NCI-H1048 (cell line): ENCODE measurements at places on chromosomes 3 and 15.

GRCh38 chr15:22240986-22241385 is 160.7 kb downstream of the OR4M2 start:
- no peak for DNase-seq

DNA sequence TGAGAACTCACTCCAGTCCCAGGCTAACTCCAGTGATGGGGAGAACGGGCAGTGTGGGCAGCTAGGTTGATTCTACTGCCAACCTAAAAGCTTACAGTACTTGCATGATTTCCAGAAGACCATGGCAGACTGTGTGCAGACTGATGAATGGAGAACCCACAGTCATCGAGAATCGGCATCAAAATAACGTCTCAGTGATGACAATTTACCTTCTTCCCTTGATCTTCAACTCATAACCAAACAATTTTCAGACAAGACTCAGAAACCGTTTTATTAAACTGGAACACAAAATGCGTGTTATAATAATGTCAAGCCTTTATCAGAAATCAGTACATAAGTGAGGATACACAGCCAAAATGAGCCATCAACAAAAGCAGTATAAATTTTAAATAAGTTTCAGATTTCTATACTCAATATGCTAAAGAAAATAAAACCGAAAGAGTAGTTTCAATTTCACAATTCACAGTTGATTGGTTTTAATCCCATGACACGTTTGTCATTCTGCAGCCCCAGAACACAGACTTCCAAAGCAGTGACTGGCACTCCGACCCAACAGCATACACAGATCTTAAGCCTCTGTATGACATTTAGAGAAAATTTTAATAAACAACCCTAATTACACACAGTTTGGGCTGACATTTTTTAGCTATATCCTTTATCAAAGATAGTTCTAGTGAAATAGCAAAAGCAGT is 54.5 kb downstream of the ZMAT3 start:
- DNase-seq: no peak

DNA sequence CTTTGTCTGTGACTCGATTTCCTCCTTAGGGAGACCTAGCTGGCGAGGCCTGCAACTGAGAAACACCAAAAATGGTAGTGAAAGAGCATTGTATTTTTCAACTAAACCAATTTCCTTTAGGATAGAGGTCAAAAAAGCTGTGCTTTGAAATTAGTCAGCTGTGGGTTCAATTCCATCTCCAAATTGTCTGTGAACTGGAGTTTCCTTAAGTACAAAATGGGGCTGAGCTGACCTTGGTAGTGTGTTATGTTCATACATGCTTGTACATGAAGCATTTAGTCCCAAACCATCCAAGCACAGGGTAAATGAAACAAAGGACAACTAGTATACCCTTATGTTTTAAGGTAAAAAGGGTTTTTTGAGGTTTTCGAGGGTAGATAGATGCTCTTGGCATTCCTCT is 99.3 kb downstream of the RARB start:
- DNase-seq: no peak

DNA sequence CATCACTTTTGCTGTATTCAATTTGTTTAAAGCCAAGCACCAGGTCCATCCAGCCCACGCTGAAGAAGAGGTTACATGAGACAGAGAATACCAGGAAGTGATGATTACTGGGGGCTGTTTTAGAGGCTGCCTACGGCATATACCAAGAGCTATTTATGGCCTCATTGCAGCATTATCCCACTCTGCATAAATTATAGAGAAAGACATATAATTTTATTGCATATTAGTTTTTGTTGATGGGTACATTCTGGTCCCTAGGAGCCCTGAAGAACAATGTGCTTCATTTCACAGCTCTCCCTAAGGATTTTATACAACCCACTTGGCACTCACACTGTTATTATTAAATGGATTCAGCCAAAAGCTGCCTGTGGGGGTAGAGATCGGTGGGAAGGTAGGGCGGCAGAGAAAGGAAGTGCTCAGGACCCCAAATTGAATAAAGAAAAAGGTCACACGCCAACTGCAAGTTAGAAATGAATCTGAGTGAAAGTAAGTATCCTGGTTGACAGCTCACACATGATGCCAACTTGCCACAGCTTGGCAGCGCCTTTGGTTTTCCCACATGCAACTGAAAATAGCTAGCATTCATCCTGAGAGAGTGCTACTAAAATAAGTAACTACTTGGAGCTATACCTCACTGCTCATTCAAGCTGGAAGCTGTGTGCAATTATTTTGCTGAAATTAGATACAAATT is 73.7 kb downstream of the CCNL1 start:
- DNase-seq: no peak

DNA sequence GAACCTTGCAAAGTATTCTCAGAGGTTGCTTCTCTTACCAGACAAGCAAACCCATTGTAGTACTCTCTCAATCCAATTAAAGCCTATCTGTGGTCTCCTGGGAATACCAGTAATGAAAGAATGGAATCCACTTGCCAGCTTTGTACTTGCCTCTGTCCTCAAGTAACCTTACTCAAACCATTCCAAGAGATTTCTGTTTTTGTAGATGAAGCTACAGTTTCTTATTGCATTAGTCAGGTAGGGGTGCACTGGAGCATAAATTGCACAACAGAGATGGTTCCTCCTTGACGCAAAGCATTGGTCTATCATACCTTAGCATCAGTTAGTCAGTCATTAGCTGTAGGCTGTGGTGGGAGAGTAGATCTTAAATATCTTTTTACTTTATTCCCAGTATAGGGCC is 52.9 kb downstream of the BTLA start:
- DNase-seq: no peak

DNA sequence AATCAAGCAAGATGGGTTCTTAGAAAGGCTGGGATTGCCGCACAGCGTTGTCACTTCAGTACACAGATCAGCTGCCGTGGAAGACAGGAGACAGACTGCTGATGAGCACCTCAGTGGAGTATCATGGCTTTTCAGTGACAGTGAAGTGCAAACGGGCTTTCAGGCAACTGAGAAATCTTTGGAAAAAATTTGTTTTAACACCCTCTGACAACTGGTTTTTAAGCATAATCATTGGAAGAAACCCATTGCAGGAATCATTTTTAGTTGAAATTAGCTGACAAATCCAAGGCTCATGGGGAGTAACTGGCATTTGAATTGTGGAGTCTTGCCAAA is 418.8 kb downstream of the OTOL1 start:
- no peak for DNase-seq

- no peak for DNase-seq
Measured at GRCh38 chr3:129003578-129004112, 2.5 kb downstream of the EFCC1 start.

DNA sequence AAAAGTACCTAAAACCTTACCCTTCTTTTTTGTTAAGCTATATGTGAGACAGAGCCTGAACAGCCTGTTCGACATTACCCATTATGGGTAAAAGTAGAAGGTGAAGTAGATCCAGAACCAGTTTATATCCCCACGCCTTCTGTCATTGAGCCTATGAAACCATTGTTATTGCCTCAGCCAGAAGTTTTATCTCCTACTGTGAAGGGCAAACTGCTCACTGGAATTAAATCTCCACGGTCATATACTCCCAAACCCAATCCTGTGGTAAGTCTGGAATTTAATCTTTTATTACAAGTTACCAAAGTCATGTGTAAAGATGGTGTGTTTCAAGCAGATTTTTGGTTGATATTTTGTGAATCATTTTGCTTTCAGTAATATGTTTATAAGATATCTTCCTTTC is 47.1 kb upstream of the MAPKBP1 start:
- no peak for DNase-seq

DNA sequence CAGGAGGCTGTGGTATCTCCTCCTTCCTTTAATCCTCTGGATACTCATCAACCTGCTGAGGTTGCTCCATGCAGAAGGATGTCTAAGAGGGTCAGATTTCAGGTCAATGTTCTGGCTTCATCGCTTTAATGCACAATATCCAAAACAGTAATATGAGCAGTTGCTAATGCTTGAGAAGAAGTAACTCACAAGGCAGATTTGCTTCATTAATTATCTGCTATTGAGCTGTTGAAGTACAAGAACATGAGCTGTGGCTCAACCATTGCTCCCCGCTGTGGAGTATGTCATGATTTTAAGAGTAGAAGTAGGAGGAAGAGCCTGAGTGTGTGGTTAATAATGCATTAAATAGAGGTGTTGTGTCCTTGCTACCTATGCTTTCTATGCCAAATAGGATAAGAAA is 1412.9 kb upstream of the ALCAM start:
- no peak for DNase-seq

DNA sequence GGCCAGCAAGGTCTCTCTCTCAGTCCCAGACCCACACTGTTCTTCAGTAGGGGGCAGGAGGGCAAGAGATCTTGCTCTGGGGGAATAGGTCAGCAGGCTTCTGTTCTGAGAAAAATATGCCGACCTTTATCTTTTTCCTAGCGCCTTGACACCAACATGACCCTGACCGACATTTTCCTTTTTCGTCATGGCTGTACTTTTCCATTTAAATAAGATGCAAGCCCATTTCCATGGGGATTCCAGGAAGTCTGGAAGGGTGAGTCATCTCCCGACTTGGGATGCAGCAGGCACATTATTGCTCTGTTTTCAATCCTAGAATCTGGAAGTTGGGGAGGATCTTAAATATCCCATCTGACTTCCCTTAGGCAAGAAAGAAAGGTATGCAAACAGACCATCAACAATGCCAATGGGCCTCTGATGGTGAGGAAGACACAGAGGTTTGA is 261.5 kb upstream of the LRTM1 start:
- no peak for DNase-seq

DNA sequence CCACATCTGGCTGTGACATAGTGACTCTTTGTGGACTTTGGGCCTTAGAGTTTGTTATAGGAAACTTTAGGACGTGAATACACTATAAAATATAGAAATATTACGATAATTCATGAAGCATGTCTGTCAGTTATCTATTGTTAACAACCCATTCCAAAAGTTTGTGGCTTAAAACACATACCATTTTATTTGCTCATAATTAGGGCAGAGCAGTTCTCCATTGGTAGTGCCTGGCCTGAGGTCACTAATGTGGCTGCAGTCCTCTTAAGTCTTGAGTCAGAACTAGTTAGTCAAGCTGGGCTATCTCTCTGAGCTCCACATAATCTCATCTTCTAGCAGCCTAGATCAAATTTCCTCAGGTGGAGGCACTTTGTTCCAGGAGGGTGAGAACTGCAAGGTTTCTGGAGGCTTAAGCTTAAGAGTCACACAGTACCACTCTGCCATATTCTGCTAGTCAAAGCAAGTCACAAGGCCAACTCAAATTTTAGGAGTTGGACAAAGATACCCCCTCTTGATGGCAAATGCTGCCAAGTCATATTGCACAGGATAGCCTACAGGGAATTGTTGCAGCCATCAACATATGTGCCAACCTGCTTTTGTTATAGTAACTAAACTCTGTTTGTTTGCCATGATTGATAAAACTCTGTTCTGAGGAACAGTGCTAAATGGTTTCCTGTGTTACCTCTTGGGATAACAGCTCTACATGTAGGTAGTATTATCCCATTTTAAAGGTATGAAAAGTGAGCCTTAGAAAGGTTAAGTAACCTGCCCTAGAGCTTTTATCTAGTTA is 8.7 kb downstream of the ATXN7 start:
- no peak for DNase-seq

DNA sequence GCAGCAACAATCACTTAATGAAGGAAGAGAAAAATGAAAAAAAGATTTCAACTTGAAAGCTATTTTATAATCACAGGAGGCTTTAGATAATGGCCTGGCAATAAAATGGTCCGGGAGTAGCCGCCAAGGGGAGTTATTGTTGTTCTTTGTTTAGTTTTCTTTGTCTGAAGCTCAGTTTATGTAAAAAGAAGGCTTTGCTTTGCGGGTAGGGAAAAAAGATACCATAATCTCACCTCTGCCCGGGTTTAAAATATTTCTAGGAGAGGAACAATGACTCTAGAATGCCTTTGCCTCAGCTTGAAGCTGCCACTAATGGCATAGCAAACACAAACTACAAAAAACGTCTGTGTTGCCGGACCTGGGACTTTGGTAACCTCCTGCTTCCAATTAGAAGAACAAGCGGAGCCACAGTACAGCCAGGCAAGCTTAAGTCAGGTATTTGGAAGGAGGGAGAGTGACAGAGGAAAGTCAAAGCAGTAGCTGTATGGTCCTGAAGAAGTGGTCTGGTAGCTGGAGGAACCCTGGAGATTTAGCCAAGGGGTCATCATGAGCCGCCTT is 764.5 kb downstream of the TUSC7 start:
- no peak for DNase-seq

DNA sequence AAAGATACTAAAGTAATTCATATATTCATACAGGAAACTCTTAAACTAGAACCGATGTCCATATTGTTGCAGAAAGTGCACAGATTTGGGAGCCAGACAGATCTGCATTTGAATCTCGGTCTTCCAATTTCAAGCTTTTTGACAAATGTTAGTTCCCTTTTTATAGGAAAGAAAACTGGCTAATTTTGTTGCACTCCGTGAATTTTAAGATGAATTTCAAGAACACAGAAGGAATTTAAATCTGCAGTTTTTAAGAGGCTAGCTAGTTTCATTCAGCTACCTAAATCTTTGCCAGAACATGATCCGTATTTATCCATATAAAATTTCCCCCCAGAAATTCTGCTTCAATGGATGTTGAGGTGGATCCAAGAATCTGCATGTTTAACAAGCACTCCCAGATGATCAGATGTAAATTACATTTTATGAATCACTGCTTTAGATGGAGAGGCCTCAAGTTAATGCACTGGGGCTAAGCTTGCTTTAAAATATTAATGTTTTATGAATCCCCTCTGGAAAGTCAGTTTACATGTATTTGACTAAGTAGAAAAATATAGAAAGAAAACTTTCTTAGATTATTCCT is 1296.3 kb upstream of the CADM2 start:
- DNase-seq: no peak

- no peak for DNase-seq
Measured at GRCh38 chr3:193837347-193837827, 244.4 kb downstream of the OPA1 start.

- peak; percentile 2 for DNase-seq
Measured at GRCh38 chr3:18295171-18295920, 129.8 kb downstream of the SATB1 start.

GRCh38 chr15:96574782-96575181 is 244.3 kb downstream of the NR2F2 start:
- no peak for DNase-seq

GRCh38 chr3:57464011-57464410 is 80.1 kb downstream of the DNAH12 start:
- no peak for DNase-seq

GRCh38 chr15:71883447-71883846 is 73.1 kb downstream of the NR2E3 start:
- no peak for DNase-seq

DNA sequence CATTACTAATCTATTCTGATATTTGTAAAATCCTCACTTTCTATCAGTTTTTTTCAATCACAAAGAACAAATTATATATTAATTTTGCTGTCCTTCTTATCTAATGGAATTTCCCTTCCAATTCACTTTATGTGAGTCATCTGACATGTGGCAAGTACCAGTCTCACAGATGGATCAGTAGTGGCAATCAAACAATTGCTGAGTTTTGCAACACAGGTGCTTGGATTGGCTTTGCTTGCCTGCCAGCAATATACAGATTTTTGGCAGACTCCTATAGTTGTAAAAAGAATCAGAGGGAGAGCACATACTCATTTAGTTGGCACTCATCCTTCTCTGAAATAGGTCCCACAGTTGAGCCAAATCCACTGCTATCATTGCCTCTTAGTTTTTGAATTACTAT is 83.7 kb downstream of the BCHE start:
- no peak for DNase-seq

GRCh38 chr3:19065027-19065426 is 83.3 kb upstream of the KCNH8 start:
- DNase-seq: no peak

GRCh38 chr3:42501321-42501680 is 1.1 kb upstream of the VIPR1 start:
- DNase-seq: no peak
